ENCODE measurements at places on chromosomes 5 and 9.
A peak's percentile ranks its signal among the peaks of the same experiment; 100 is the strongest.

GRCh38 chr5:148739524-148739923 is 85.2 kb upstream of the HTR4 start:
- no peak for DNase-seq

DNA sequence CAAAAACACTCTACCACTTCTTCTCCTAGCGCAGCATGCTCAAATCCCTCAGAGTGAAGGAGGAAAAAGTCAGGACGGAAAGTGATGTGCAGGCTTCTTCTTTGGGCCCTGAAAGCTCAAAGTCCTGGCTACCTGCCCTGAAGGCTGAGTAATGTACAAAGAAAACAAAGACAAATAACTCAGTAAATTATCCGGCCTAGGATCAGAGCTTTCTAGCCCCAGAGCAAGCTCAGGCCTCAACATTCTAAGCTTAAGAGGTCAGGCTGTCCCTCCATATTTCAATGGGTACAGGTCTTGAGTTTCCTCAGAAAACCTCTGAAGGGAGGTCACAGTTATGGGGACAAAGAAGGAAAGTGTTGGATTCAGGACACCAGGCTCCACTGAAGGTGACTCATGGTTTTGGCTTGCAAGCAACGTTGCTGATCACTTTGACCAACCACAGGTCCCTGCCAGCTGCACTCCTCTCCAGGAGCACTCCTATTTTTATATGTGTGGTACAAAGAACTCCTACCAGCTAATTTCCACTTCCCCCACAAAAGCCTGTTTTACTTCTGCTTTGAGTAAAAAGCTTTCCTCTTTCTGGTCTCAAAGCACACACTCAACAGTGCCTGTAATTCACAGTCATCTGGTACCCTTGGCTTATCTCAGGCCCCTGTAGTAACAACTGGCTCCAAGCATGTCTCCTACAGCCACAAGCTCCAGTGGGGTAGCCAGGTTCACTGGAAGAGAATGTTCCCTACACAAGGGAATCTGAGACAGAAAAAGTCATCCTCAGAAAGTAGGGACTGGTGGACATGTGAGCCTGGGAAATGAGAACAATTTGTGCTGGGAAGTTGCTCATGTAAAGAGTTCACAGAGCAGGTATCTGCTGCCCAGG is 115.7 kb downstream of the UGCG start:
- DNase-seq, result no peak

DNA sequence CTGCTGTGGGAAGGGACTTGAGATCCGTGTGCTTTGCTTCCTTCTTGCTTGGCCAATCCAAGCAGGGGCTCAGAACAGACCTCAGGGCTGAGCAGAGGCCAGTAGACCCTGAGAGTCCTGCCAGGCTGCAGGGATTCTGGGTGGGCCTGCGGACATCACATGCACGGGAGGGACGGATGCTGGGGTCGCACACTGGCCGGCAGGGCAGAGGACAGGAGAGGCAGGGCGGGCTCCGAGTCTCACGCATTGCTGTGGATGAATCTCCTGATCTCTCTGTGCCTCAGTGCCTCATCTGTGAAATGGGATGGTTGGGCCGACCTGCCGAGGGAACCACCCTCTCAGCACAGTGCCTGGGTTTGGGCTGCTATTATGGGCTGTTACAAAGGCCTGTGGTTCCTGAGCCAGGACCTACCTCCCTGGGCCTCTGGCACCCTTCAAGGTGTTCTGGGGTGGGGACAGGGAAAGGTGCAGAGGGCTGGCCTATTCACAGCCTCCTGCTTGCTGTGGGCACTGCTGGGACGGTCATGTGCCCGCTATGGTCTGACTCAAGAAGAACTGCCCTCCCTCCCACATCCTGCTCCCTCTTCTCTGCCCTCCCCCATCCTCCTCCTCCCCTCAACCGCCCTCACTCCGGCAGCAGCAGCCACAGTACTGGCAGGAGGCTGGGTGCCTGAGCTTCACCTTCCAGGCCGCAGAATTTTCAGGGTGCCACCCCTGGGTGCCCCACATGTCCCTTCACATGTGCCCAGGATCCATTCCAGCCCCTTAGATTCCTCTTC is 43.3 kb downstream of the NCS1 start:
- DNase-seq, result no peak

DNA sequence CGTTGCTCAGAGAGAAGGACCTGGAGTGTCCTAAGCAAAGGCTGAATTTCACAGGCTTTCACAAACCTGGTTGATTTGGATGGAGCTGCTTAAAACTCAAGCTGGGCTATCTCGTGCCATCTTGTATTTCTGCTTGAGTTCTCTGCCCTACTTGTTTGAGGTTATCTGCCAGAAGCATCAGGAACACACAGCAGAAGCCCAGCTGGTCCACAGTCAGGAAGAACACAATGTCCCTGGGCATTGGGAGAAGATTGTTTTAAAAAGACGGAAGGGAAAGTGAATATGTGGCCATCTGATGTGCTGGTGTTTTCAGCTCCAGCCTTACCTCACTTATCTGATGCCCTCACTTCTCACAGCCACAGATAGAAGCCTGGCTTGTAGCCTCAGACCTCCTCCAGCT is 32.9 kb upstream of the SLC36A1 start:
- DNase-seq, result no peak

- DNase-seq, result peak; percentile 54
These were observed 56.8 kb downstream of the PTCH1 start for GRCh38 chr9:95459851-95460517.

- peak; percentile 93 for DNase-seq
These were observed at the start of gene CCNO for GRCh38 chr5:55232985-55233928. Gene CCNO (minus strand): TSS chr5:55233608. CDS start chr5:55233523, 85 bp downstream.

DNA sequence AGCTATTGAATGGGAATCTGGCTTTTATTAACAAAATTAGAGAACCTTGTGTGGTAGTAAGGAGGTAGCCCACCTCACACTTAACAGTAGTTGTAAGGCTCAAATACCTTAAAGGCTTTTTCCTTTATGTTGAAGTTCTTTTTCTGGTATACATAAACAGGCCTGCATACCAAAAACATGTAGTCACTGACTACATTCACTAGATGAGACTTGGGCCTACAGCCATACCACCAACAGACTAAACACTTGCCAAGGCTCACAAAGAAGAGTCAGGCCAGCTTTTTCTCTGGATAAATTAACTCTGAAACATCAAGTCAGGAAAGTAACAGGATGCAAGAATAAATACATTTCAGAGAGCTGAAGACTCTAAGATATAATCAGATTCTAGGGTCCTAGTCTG is 78.6 kb upstream of the MPDZ start:
- DNase-seq, result no peak
